Esophagus squamous epithelium (tissue), 5 donors: ENCODE measurements at places on chromosomes 7 and 10. TPM values are rescaled to one million over a fixed set of nuclear protein-coding genes. Genes with fewer than 3 reads are reported as not detected.
A peak's percentile ranks its signal among the peaks of the same experiment; 100 is the strongest.

DNA sequence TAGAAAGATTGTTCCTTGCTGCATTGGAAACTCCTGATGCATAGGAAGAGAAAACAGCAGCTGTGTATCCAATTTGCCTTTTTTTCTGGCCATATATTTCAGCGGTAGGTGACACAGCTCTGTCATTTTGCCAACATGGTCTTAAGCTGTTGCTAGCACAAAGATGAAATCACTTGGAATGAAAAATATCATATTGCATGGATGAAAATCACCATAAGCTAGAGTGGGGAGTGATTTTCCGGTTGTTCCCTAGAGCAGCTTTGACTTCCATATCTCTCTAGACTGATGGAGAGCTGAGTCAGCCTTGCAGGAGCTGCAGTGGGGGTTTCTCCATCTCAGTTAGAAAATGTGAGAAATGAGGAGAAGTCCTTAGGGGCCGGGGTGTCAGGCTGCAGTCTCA lies 38.3 kb upstream of the BTBD16 start:
- H3K4me1 ChIP-seq: no peaks in the 10 kb centered on the region
- no peak overlapping the region for H3K27ac ChIP-seq
- H3K4me3 ChIP-seq: no peak overlapping the region
- no peak for DNase-seq
- H3K36me3 ChIP-seq: peaks cover 5% of the 10 kb centered on the region

DNA sequence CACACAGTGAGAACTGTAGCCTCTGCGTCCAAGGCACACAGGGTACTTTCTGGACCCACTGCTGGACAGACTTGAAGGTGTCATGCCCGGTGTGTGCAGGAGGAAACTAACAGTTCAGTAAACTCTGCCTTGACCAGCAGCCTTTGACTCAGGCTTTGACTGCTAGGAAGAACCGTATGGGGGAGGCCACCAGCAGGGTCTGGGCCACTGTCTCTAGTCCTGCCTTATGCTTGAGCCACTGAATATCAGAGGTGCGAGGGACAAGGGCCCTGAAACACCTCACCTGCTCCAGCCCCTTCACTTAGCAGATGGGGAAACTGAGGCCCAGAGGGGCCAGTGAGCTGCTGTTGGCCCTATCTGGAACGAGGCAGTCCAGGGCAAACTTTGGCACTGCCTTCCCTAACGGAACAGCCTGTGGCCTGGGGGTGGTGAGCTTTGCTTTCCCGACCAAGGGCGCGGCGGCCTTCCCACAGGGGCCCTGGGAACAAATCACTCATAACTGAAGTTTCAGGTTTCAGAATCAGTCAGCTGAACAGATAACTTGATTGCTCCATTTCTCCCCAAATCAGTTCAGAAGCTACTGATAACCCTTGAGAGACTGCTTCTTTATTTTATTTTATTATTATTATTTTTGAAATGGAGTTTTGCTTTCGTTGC lies 130.0 kb downstream of the FAM53B start:
- H3K4me3 ChIP-seq: no peak overlapping the region
- H3K36me3 ChIP-seq: peaks cover 5% of the 10 kb centered on the region
- no peaks in the 10 kb centered on the region for H3K27me3 ChIP-seq
- no peak for DNase-seq

Gene DKK1
- 2.6 TPM for total RNA-seq

Gene GALNT17
- 1.8 TPM for total RNA-seq

DNA sequence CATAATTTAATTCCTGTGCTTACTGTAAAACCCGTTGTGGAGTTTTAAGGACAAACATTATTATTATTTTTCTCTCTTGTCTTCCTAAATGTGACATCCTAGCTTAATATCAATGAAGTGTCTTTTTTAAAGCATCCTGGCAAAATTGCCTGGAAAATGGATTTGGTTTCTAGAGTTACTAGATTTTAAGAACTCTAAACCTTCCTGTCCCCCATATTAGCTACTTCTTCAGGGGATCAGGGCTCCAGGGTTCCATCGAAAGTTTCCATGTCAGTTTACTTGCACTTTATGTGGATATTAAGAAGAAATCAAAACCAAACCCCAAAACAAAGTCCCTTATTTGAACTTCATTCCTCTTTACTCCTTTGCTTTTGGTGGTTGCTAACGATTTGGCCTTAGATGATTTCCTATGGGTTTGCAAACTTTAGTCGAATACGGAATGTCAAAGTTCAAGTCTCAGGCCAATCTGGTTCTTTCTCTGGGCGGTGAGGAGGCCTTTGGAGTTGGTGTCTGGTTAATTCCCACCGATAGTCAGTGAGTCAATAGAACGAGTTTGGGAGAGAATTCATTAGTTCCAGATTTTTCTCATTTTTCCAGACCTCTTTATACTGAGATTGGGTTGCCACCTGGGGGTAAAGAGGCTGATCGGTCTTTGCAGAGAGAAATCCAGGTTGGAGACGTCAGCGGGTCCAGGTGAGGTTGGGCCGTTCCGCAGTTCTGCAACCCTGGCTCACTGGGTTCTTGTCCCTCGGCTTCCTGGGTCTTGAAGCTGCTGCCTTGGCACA lies 1.1 kb downstream of the CUX1 start:
- H3K36me3 ChIP-seq: no peaks in the 10 kb centered on the region
- no peaks in the 10 kb centered on the region for H3K27me3 ChIP-seq
- H3K4me3 ChIP-seq: peak overlapping the region; percentile 83
- H3K4me1 ChIP-seq: peaks cover 11% of the 10 kb centered on the region
- no peak for DNase-seq
- peak overlapping the region; percentile 5 for H3K27ac ChIP-seq

Gene PCDH15
- total RNA-seq: not detected

GRCh38 chr10:5045095-5045494 lies 41.4 kb upstream of the AKR1C2 start:
- no peak overlapping the region for H3K4me3 ChIP-seq
- H3K36me3 ChIP-seq: no peaks in the 10 kb centered on the region
- no peak overlapping the region for H3K27ac ChIP-seq
- H3K27me3 ChIP-seq: no peaks in the 10 kb centered on the region
- no peak for DNase-seq
- no peaks in the 10 kb centered on the region for H3K4me1 ChIP-seq

DNA sequence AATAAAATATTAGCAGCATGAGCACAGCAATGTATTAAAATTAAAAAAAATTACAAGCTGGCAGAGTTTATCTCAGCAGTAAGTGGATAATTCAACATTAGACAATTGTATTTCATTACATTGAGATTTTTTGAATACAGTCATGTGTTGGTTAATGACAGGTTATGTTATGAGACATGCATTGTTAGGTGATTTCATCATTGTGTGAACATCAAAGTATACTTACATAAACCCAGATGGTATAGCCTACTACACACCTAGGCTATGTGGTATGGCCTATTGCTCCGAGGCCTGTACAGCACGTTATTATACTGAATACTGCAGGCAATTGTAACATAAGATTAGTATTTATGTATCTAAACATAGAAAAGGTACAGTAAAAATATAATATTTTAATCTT lies 29.7 kb downstream of the CCDC6 start:
- no peak for DNase-seq
- H3K27me3 ChIP-seq: no peaks in the 10 kb centered on the region
- no peak overlapping the region for H3K4me3 ChIP-seq
- peaks cover 90% of the 10 kb centered on the region for H3K4me1 ChIP-seq
- H3K36me3 ChIP-seq: no peaks in the 10 kb centered on the region

DNA sequence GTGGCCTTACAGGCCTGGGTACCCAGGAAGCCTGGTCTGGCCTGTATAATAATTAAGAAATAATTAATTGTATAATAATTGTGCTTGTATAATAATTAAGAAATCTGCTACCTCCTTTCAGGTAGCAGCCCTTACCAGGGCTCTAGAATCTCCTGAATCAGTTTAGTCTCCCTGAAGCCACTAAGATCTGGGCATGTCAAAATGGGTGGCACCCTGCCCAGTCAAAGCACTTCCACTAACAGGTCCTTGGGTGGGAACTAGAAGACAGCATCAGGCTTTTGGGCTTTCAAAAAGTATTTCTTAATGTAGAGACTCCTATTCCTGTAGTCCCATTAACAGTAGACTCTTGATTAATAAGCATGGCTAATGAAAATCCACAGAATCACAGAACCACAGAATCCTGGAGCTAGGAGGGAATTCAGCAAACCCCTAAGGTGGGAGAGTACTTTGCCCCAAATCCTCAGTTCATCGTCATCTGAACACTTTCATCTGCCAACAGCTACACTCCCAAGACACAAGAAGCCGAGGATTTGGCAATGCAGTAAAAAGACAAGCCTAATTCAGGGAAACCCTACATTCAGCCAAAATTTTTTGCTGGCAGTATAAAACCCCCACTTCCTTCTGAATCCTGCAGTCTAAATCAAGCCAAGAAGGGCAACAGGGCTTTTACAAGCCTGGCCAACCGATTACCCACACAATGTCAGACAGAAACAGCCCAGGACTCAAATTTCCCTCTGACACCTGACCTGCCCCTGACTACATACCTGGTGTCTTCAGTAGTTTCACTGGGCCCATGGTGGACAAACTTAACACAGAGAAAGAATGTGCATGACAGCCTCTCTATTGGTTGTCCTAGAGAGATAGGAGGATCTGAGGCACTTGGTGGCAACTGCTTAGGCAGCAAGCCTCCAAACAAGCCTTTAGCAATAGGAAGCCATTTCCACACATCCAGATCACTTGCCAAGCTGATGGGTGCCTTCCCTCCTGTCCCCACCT lies 5.9 kb upstream of the IL6 start:
- no peak for DNase-seq
- peaks cover 14% of the 10 kb centered on the region for H3K4me1 ChIP-seq
- no peaks in the 10 kb centered on the region for H3K36me3 ChIP-seq
- H3K27ac ChIP-seq: no peak overlapping the region

Gene HOXA5
- total RNA-seq: 8.2 TPM

- peak overlapping the region; percentile 58 for H3K27ac ChIP-seq
- H3K36me3 ChIP-seq: no peaks in the 10 kb centered on the region
- H3K4me1 ChIP-seq: peaks cover 6% of the 10 kb centered on the region
- peak overlapping the region; percentile 60 for H3K4me3 ChIP-seq
- DNase-seq: no peak
- peaks cover 39% of the 10 kb centered on the region for H3K27me3 ChIP-seq
These were observed 4.3 kb downstream of the EBF3 start for GRCh38 chr10:129959544-129960480.

GRCh38 chr7:24825931-24826661 lies 68.8 kb upstream of the GSDME start:
- H3K27me3 ChIP-seq: no peaks in the 10 kb centered on the region
- peak overlapping the region; percentile 81 for H3K27ac ChIP-seq
- no peaks in the 10 kb centered on the region for H3K36me3 ChIP-seq
- no peak overlapping the region for H3K4me3 ChIP-seq

Gene MMRN2
- total RNA-seq: 3.4 TPM

DNA sequence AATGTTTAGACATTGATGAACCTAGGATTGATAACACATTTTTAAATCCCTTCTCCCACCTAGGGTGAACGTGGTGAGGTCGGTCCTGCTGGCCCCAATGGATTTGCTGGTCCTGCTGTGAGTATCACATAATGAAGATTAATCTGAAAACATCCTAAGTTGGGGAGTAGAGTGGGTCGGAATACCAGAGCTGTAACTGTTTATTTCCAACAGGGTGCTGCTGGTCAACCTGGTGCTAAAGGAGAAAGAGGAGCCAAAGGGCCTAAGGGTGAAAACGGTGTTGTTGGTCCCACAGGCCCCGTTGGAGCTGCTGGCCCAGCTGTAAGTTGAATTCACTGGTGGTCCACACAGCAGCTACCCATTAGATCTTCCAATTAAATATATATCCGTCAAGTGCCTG lies 25.6 kb downstream of the COL1A2 start:
- no peak for DNase-seq
- no peaks in the 10 kb centered on the region for H3K4me1 ChIP-seq
- H3K27me3 ChIP-seq: no peaks in the 10 kb centered on the region

GRCh38 chr10:62264126-62264525 lies 4.5 kb downstream of the RTKN2 start:
- H3K27ac ChIP-seq: no peak overlapping the region
- DNase-seq: no peak
- no peaks in the 10 kb centered on the region for H3K36me3 ChIP-seq
- H3K27me3 ChIP-seq: peaks cover 18% of the 10 kb centered on the region
- H3K4me1 ChIP-seq: peaks cover 8% of the 10 kb centered on the region

DNA sequence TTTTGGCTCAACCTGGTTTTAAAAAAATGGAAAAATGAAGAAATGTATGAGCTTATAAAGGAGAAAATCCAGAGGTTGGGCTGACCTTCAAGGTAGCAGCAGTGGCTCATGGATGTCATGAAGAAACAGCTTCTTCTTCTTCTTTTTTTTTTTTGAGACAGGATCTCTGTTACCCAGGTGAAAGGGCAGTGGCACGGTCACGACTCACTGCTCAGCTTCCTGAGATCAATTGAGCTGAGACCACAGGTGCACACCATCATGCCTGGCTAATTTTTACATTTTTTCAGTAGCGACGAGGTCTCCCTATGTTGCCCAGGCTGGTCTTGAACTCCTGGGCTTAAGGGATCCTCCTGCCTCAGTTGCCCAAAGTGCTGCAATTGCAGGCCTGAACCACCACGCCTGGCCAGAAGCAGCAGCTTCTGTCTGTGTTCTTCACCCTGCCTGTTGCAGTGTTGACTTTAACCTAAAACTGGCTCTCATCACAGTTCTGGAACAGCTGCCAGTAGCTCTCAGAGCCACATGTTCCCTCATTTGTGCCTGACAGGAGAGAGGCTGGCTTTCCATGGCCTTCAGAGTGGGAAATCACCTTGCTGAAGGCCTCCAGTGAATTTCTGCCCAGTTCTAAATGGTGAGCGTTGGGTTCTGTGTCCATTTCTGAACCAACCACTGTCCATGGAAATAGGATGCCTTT lies 117.7 kb downstream of the PFKFB3 start:
- no peaks in the 10 kb centered on the region for H3K4me1 ChIP-seq
- no peaks in the 10 kb centered on the region for H3K27me3 ChIP-seq
- H3K27ac ChIP-seq: no peak overlapping the region
- no peaks in the 10 kb centered on the region for H3K36me3 ChIP-seq
- H3K4me3 ChIP-seq: no peak overlapping the region
- DNase-seq: no peak

DNA sequence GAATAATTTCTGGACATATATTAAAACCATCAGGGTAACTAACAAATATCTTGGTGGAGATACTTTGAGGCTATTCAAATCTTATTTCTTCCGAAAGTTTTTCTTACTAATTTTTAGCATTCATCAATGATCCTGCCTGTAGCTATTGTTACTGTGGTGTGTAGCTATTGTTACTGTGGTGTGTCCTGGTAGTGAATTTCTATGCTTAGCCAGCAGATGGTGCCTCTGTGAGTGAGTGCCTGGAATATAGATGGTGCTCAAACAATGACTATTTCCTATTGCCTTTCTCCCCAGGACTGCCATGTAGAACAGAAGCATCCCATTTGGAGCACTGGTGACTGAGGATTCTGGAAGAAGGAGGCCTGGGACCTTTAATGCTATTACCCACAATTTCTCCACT lies 245.7 kb downstream of the CCSER2 start:
- no peaks in the 10 kb centered on the region for H3K4me1 ChIP-seq
- H3K27me3 ChIP-seq: peaks cover 5% of the 10 kb centered on the region

- H3K4me3 ChIP-seq: no peak overlapping the region
- no peak for DNase-seq
- no peaks in the 10 kb centered on the region for H3K4me1 ChIP-seq
- no peaks in the 10 kb centered on the region for H3K27me3 ChIP-seq
- H3K27ac ChIP-seq: no peak overlapping the region
These were observed 189.0 kb downstream of the NPSR1 start for GRCh38 chr7:34846976-34847375.

GRCh38 chr10:132062116-132062515 lies 3.6 kb upstream of the JAKMIP3 start:
- H3K27ac ChIP-seq: no peak overlapping the region
- H3K36me3 ChIP-seq: no peaks in the 10 kb centered on the region
- H3K4me3 ChIP-seq: no peak overlapping the region

- H3K36me3 ChIP-seq: no peaks in the 10 kb centered on the region
- no peaks in the 10 kb centered on the region for H3K4me1 ChIP-seq
These were observed 331.4 kb upstream of the MGMT start for GRCh38 chr10:129135624-129136023.

Gene THNSL1
- 1.7 TPM for total RNA-seq

Gene ANKRD61
- not detected for total RNA-seq
